ENCODE measurements at places on chromosomes 3 and 15.

DNA sequence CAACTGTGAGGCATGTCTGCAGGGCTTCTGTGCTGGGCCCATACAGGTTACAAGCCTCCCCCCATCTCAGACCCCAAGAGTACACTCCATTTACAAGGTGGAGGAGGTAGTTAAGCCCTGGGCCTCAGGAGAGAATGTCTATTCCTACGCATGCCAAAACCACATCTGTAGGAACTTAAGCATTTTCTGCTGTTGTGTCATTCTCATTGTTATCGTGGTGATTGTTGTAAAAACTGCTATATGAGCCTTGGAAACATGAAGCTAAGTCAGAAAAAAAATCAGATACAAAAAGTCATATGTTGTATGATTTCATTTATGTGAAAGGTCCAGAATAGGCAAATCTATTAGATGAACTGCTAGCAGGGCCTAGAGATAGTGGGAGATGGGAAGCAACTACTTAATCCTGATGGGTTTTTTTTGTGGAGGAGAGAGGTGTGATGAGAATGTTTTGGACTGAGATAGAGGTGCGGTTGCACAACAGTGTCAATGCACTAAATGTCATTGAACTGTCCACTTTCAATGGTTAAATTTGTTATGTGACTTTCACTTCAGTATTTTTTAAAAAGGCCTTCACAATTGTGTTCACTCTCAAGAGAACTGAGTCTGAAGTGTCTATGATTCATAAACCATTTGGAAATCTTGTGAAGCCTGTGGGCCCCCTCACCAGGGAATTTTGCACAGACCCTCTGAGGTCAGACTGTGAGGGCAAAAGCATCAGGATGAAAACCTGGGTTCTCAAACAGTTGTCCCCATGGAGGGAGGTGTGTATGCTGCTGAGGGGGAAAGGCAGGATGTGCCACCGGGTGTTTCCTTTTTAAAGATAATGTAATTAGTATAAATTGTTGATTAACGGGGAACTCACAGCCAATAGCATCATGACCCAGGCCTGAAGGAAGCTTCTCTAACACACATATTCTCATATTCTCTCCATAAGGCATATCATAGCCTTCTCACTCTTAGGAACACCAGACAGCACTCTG is 3.2 kb downstream of the RTP3 start:
- DNase-seq, result no peak

GRCh38 chr3:152499791-152500385 is 231.2 kb downstream of the MBNL1 start:
- DNase-seq, result no peak

DNA sequence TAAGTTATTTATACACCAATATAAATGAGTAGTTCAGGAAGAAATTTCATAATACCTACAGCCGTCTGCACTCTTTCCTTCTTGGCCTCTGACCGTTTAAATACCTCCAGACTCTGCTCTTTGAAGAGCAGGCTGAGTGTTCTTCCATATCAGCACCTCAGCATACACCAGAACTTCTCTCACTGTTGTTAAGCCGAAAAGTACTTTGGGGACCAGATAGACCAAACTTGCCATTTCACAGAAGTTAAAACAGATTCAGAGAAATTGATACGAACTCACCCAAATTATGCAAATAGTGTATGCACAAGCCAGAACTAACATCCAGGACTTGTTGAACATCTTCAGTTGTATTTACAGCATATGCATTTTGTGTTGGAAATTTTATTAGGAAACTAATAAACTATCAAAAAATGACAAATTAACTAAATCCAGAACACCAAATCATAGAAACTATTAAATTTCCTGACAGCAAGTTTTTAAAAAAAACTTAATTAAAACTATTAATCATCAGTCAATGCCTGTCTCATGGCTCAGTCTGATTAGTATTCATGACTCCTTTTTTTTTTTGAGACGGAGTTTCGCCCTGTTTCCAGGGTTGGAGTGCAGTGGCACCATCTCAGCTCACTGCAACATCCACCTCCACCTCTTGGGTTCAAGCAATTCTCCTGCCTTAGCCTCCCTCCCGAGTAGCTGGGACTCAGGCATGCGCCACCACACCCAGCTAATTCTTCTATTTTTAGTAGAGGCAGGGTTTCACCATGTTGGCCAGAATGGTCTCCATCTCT is 24.1 kb downstream of the CGGBP1 start:
- no peak for DNase-seq

GRCh38 chr3:71997066-71997653 is 212.2 kb upstream of the PROK2 start:
- no peak for DNase-seq

- DNase-seq, result no peak
Measured at GRCh38 chr15:33083232-33084081, 111.1 kb downstream of the FMN1 start.

DNA sequence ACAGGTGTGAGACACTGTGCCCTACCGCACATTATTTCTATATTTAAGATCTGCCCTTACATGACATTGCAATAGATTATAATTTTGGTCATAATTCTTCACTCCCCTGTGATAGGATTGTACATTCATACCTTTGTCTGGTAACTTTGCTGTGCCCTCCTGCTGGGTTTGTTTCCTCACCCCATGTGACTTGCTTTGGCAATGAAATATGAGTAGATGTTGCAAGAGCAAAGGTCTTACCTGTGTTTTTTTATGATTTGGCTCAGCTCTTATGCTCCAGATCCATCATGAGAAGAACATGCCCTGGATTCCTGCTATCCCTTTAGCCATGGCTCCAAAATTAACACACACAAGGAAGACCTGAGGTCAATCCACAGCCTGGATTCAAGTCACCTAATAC is 137.7 kb upstream of the EOMES start:
- no peak for DNase-seq

DNA sequence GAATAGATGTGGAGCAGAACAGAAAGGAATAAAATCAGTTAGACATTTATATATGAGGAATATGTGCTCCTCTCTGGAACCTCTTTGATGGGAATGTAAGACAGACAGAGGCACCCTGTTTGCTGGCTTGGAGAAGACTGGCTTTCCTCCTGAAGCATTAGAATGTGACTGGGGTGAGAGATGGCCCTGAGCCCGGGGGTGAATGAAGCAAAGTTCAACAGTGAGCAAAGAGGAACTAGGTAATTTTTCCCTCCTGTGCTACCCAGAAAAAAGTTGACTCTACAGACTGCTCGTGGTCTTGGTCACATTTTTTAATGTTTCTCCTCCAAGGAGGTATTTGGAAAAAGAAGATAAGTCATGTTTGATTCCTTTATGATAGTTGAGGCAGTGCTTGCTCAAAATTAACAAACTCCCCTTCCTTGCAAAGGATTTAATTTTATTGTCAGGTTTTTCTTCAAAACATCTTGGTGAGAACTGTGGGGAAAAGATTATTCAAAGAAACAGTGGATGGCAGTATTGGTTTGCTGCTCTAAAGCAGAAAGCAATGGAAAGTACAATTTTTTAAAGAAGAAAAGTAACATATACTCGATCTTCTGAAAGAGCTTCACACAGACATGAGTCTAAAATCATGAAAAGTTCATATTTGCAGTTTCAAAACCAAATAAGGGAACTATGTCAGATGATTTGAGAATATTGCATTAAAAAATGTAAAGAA is 370.4 kb upstream of the CDIN1 start:
- no peak for DNase-seq

- DNase-seq, result no peak
Measured at GRCh38 chr3:143875546-143875945, 27.3 kb upstream of the SLC9A9 start.

Measured in stimulated activated CD4-positive, alpha-beta T cell treated with anti-CD3 and anti-CD28 coated beads, Interleukin-1b, Interleukin-23, amount 100 ng/mL, for 1 hour (primary cell).